IMR-90 (cell line): ENCODE measurements at places on chromosomes 6 and 20. TPM values are rescaled to one million over a fixed set of nuclear protein-coding genes. Genes with fewer than 3 reads are reported as not detected.

Gene ULBP1
- 0.69 and 0.87 TPM in 2 replicates for polyA plus RNA-seq

Gene CTCFL
- not detected in 2 replicates for polyA plus RNA-seq

Gene ZFP57
- polyA plus RNA-seq: not detected in 2 replicates

Gene RFX6
- polyA plus RNA-seq: not detected in 2 replicates

Gene ATP6V1G2
- polyA plus RNA-seq: 4.8 and 6.5 TPM in 2 replicates

Gene PAX1
- polyA plus RNA-seq: not detected in 2 replicates

Gene PRDM13
- not detected in 2 replicates for polyA plus RNA-seq

Gene FOXF2
- polyA plus RNA-seq: 16.3 and 17.3 TPM in 2 replicates

Gene JAG1
- polyA plus RNA-seq: 9.4 and 10.2 TPM in 2 replicates

Gene EYS
- polyA plus RNA-seq: not detected in 2 replicates

Gene PTCHD4
- polyA plus RNA-seq: 0.36 and 0.53 TPM in 2 replicates

Gene PRPH2
- 0.90 and 1.0 TPM in 2 replicates for polyA plus RNA-seq

Gene ANKRD60
- polyA plus RNA-seq: not detected in 2 replicates

Gene DDR1
- polyA plus RNA-seq: 17.8 and 19.6 TPM in 2 replicates

Gene TTLL9
- not detected in 2 replicates for polyA plus RNA-seq

Gene IL17F
- polyA plus RNA-seq: not detected in 2 replicates

Gene TULP1
- not detected in 2 replicates for polyA plus RNA-seq

Gene CLIC5
- not detected in 2 replicates for polyA plus RNA-seq

Gene SLC25A27
- 0.63 and 1.3 TPM in 2 replicates for polyA plus RNA-seq

Gene OR2B3
- polyA plus RNA-seq: not detected in 2 replicates

Gene XKR7
- not detected in 2 replicates for polyA plus RNA-seq

Gene ABHD16B
- 0.05 TPM in 1 of 2 replicates, not detected in the other for polyA plus RNA-seq

Gene USP49
- polyA plus RNA-seq: 1.4 and 2.1 TPM in 2 replicates

Gene RAD21L1
- not detected in 2 replicates for polyA plus RNA-seq

Gene DDX39B
- polyA plus RNA-seq: 371 and 477 TPM in 2 replicates

Gene C20orf96
- 9.4 and 9.8 TPM in 2 replicates for polyA plus RNA-seq

Gene C20orf202
- polyA plus RNA-seq: not detected in 2 replicates

Gene COL21A1
- polyA plus RNA-seq: 0.05 TPM in 1 of 2 replicates, not detected in the other

Gene EDN1
- 8.5 and 9.0 TPM in 2 replicates for polyA plus RNA-seq

Gene MAN1A1
- polyA plus RNA-seq: 4.6 and 6.4 TPM in 2 replicates
